Activated naive CD4-positive, alpha-beta T cell treated with anti-CD3 and anti-CD28 coated beads for 36 hours (primary cell): ENCODE measurements at places on chromosomes 6 and 20. TPM values are rescaled to one million over a fixed set of nuclear protein-coding genes. Genes with fewer than 3 reads are reported as not detected.
A peak's percentile ranks its signal among the peaks of the same experiment; 100 is the strongest.

CUTA gene
- total RNA-seq = 181 TPM

SOBP gene
- total RNA-seq = 0.26 TPM

TRIM31 gene
- total RNA-seq = 0.17 TPM

- H3K36me3 ChIP-seq = peaks cover 19% of the 10 kb centered on the region
- peak overlapping the region; percentile 71 for H3K4me3 ChIP-seq
- DNase-seq = peak; percentile 89
- peak overlapping the region; percentile 93 for H3K27ac ChIP-seq
- H3K4me1 ChIP-seq = peaks cover 65% of the 10 kb centered on the region
These were observed 107.4 kb downstream of the SCML4 start for GRCh38 chr6:107716688-107717089.

DNA sequence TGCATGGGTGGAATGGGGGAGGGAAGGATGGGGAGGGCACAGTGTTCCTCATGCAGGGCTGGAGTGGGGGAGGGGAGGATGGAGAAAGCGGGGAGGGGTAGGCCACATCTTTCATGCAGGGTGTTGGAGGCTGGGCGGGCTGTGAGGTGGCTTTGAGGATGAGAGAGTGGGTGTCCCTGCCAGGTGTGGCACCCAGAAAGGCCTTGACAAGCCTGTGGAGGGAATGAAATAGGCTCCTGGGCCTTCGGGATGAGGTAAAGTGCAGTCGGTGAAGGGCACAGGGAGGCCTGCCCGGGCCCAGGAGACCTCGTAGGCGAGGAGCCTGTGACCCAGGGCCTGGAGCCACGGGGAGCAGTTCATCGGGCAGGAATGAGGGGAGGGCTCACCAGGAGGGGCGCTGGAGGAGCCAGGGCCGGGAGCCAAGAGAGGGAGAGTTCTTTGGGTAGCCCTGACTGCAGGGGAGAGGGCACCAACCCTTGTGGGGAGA, 7.6 kb downstream of the CEBPB start:
- H3K27ac ChIP-seq = no peak overlapping the region
- DNase-seq = no peak
- H3K4me3 ChIP-seq = no peak overlapping the region
- no peaks in the 10 kb centered on the region for H3K27me3 ChIP-seq
- peaks cover 19% of the 10 kb centered on the region for H3K4me1 ChIP-seq
- H3K36me3 ChIP-seq = peaks cover 6% of the 10 kb centered on the region

DNA sequence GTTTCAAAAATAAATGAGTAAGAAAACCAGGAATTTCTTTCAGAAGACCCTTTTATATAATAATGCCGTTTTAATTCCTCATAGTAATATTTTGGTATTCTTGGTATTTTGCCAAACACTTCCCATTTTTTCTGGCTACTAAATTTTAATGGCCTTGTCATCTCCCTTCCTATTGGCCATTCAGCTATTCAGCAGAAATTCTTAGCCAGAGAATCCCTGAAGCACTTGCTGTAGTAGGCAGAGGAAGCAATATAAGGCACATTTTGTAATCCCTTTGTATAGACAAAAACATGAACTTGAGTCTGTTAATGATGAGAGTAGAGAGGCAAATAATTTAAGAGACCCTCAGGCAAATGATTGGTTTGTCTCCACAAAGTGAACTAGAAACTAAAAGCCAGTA, 118.4 kb upstream of the LAMP5 start:
- no peak overlapping the region for H3K4me3 ChIP-seq
- no peak for DNase-seq
- no peaks in the 10 kb centered on the region for H3K27me3 ChIP-seq
- no peaks in the 10 kb centered on the region for H3K4me1 ChIP-seq
- H3K27ac ChIP-seq = no peak overlapping the region

DNA sequence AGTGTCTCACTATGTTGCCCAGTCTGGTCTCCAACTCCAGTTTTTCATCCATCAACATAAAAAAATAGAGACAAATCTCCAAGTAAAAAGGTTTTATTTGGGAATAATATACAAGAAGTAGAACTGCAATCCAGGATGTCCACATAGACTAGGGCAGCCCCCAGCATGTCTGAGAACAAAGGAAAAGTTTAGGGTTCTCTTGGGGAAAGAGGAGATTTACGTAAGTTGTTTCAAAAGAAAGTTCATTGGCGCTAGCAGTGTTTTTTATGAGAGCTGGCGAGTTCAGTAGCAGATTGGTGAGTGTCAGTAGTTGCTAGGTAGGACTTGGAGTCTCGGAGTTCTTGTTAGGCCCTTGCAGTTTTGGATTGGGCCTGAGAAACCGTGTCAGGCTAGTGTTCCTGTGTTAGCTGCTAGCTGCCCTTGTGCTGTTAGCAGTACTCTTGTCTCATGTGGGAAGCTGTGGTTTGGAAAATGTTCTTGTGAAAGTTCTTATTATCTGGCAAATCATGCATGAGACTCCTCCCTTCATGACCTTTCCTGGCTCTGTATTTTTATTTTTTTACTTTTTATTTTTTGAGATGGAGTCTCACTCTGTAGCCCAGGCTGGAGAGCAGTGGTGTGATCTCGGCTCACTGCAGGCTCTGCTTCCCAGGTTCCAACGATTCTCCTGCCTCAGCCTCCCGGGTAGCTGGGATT, 24.7 kb downstream of the TTLL9 start:
- no peak overlapping the region for H3K4me3 ChIP-seq
- H3K36me3 ChIP-seq = no peaks in the 10 kb centered on the region
- H3K27me3 ChIP-seq = no peaks in the 10 kb centered on the region
- no peaks in the 10 kb centered on the region for H3K4me1 ChIP-seq

DNA sequence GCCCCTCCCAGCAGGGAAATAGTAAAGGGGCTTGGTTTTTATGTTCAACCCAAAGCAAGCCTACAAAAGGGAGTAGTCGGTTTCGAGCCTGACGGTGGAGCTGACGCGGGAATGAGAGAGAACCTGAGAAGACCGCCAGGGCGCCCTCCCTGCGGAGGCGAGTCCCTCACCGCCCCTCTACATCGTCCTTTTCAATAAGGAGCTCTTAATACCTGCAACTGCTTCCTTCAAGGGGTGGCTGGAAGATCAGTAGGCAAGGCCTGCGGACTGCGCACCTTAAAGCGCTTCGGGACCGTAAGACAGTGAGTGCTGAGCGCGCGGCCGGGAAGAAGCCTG, 709 bp upstream of the ZNF76 start:
- H3K4me3 ChIP-seq = peak overlapping the region; percentile 96
- peak overlapping the region; percentile 86 for H3K27ac ChIP-seq
- DNase-seq = no peak
- no peaks in the 10 kb centered on the region for H3K36me3 ChIP-seq
- no peaks in the 10 kb centered on the region for H3K27me3 ChIP-seq
- peaks cover 40% of the 10 kb centered on the region for H3K4me1 ChIP-seq

- DNase-seq = no peak
- no peaks in the 10 kb centered on the region for H3K36me3 ChIP-seq
- no peak overlapping the region for H3K4me3 ChIP-seq
- H3K4me1 ChIP-seq = no peaks in the 10 kb centered on the region
These were observed 56.9 kb downstream of the LYRM2 start for GRCh38 chr6:89581689-89582088.

GRCh38 chr20:11551479-11551878, 366.2 kb upstream of the BTBD3 start:
- DNase-seq = no peak
- H3K4me1 ChIP-seq = no peaks in the 10 kb centered on the region
- H3K27ac ChIP-seq = no peak overlapping the region
